ENCODE measurements at places on chromosomes 1 and 21.

- DNase-seq: no peak
Observed at GRCh38 chr1:22796642-22797041, 86.0 kb downstream of the EPHB2 start.

GRCh38 chr1:25724201-25724600 lies 75.8 kb upstream of the SELENON start:
- DNase-seq: no peak

DNA sequence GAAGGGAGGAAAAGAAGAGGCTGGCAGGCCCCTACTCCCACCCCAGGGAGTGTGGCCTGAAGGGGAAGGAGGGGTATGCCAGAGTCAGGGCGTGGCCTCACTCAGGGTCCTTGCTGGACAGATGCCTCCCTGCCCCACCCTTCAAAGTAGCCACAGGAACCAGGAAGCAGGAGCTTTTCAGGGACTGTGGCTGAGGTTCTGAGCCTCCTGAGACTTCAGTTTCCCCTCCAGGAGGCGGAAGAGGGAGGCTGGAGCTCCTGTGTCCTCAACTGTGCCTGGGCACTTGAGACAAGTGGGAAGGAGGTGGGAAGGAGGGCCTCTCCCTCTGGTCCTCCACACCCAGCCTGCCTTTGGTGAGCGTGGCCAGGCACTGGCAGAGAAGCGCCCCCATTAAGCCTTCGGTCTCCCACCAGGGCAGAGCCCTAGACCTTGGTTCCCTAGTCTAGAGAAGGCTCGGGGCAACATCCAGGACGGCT lies 5.3 kb downstream of the CELSR2 start:
- no peak for DNase-seq

DNA sequence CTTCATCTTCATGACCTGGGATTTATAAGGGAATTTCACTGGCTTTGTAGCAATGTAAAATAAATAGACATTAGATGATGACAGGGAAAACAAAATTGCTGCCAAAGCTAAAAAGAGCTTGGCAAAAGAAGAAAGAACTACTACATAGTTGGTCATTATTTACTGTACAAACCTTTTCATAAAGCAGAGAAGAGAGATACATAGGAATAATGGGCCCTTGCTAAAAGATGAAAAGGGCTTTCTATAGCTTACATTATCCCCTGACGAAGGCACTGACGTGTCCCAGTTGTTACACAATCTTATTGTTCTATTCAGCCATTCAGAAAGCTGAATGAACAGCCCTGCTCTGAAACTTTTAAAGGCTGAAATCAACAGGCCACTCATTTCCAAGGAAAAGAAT lies 57.1 kb downstream of the ZC3H11B start:
- no peak for DNase-seq

- DNase-seq: no peak
Observed at GRCh38 chr1:112992780-112993179, 36.8 kb upstream of the SLC16A1 start.

DNA sequence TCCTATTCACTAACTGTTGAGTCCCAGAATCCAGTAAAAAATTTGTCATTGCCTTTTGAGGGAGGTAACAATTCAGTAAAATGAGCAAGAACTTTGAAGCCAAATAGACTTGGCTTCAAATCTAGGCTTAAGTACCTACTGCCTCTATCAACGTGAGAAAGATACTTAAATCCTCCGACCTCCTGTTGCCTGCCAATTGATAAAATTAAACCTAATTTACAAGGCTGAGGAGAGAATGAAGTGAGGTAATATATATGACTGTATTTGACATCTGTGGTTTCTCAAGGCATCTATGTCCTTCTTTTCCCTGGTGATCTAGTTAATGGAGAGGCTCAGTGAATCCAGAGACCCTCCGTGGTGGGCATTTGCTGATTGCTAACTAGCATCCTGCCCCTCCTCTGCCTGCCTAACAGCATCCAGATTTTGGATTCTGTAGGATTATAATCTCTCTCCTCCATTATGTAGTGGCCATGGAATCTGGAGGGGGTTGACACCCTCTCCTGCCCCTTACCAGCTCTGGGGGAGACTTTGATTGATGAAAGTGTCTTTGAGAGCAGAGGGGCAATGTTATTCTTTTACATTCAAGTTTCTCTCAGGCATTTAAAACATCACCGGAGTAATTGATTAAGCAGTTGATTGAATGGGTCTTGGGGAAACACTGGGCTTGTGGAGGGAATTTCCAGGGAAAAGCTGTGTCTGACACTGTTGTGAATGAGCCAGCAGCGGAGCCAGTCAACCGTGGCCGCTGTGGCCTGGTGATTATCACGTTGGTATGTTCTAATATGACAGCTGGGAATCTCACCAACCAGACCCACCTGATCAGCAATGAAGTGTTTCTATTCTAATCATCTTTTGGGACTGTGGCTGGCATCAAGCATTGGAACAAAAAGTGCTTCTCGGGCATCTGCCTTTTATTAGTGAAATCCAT lies 140.7 kb upstream of the FAM78B start:
- no peak for DNase-seq

DNA sequence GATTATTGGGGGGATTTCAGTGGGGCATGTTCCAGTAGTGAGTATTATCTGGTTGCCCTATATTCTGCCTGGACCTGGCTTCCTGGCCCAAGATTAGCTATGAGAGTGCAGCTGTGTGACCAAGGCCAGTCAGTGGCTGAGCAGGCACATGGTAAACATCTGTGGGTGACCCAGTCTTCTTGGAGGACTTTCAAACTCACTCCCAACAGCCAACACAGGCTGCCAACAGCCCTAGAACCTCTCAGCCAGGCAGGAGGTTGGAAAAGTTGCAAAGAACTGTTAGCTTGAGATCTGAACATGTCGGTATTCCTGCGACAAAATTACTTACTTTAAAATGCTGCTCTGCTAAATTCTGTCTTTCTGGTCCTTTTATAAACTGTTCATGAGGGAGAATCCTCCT lies 192.4 kb downstream of the TGFBR3 start:
- DNase-seq: no peak

- DNase-seq: no peak
Observed at GRCh38 chr1:168304865-168305264, 24.2 kb downstream of the TBX19 start.

DNA sequence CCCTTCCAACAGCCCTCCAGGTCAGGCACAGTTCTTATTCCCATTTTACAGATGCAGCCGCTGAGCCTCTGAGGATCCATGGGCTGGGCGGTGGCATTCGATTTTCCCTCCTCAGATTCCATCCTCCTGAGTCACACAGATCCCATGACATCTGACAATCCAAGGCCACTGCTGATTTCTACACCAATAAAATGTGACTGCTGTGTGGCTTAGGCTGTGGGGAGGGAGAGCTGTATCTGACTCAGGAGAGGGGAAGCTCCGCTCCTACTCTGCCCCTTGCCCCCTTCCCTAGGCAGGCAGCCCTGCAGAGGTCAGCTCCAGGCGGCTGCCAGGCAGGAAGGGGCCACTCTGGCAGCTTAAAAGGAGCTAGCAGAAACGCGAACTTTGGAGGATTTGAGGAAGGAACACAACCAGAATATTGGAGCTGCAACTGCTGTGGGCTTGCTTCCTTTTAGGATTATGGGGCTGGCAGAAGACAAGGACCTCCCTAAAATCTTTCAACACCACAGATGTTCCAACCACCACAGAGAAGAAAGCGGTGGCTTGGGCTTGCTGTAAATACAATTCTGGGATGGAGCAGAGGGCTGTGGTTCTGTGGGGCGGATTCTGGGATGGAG lies 50.0 kb downstream of the MRPL37 start:
- no peak for DNase-seq

DNA sequence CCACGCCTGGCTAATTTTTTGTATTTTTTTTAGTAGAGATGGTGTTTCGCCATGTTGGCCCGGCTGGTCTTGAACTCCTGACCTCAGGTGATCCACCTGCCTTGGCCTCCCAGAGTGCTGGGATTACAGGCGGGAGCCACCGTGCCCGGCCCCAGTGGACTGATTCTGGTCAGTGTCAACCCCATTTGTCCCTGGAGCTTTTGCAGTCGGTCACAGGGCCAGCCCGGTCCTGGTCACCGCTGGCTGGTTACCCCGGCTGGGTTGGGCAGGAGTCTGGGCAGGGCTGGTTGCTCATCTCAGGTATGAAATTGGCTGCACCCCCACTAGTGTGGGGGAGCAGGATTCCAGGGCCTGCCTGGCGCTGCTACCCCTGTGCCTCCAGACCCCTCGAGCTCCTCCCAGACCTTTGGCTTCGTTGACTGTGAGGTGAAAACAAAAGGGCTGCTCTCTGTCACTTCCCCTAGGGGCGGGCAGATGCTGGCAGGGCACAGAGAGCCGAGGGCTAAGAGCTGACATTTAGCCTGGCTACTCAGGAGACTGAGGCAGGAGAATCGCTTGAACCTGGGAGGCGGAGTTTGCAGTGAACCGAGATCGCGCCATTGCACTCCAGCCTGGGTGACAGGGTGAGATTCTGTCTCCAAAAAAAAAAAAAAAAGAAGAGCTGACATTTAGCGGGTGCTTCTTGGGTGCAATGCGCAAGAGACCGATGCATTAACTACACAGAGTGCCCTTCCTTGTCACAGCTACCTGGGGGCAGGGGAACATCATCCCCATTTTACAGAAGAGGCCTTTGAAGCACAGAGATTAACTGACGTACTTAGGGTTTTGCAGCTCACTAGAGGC lies 10.6 kb downstream of the TNFRSF1B start:
- no peak for DNase-seq

DNA sequence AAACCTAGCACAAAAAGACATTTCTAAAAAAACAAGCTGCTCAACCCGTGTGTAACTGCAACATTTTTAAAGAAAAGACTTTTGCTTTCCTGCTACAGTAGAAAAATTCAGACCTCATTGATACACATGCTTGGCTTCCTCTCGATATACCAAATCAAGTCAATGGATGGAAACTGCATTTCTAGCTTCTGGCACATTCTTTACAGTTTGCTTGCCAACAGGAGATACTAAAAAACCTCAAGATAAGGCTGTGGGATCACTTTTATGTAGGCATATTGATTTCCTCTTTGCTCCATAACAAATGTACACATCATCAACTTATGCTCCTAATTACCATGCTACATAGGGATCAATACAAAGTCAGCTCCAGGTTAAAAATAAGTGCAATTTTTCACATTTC lies 178.4 kb downstream of the SIPA1L2 start:
- DNase-seq: no peak

DNA sequence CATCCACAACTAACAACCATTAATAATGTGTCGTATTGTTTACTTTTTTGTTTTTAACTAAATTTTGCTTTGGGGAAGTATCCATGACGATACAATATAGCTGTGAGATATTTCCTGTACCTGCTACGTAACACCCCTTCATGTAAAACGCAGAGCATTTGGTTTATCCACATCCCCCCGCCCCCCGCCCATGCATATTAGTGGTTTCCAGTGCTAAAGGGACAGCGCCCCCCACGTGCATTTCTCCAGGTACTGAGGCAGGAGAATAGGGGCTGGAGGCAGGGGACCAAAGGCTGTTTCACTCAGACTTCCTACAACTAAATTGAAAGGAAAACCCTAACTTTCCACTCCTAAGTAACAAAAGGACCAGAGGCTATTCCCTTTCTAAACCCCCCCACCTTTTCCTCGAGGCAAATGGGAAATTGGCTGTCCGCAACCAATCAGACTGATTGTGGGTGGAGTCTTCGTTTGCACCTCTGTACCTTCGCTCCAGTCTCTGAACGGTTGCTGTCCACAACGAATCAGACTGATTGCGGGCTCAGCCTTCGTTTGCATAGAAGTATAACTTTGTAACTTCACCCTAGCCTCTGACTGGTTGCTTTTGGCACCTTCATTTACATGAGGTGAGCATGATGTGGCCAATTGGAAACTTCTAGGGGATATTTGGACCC lies 12.2 kb upstream of the RIPK4 start:
- DNase-seq: no peak

- DNase-seq: no peak
Observed at GRCh38 chr1:59747420-59748024, 67.2 kb upstream of the HOOK1 start.

DNA sequence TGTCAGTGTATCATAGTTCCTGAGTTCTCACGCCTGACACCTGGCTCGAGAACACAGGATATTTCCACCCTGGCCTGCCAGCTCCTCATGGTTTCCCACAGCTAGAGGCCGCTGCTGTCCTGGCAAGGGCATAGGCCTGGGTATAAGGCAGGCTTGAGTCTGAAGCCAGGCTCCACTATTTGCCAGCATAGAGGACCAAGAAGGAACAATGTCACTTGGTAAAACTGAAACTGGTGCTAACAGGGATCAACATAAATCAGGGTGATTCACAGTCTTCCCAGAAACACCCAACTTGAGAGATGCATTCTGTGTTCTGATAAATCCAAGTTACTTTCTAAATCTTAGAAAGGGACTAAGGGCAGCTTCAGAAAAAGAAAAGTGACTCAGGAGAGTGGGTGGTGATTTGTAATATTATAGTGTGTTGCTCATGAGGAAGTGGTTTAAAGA lies 6.9 kb upstream of the S100A2 start:
- no peak for DNase-seq

DNA sequence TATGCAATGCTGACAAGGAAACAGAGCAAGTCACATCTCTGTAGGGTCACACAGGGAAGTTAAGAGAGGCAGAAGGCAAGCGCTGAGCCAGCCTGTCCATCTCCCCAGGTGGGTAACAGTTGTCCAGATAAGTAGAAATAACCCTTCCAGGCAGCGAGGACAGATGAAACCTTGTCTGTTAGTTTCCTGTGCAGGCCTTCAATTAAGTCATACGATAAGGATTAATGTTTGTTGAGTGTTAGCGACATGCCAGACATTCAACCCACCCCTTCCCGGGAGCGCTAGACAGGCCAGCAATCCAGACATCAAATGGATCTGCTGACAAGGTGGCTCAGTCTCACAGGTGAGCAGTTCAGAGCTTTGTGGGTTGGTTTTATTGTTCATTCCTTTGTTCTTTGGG lies 221.5 kb upstream of the FMN2 start:
- no peak for DNase-seq

DNA sequence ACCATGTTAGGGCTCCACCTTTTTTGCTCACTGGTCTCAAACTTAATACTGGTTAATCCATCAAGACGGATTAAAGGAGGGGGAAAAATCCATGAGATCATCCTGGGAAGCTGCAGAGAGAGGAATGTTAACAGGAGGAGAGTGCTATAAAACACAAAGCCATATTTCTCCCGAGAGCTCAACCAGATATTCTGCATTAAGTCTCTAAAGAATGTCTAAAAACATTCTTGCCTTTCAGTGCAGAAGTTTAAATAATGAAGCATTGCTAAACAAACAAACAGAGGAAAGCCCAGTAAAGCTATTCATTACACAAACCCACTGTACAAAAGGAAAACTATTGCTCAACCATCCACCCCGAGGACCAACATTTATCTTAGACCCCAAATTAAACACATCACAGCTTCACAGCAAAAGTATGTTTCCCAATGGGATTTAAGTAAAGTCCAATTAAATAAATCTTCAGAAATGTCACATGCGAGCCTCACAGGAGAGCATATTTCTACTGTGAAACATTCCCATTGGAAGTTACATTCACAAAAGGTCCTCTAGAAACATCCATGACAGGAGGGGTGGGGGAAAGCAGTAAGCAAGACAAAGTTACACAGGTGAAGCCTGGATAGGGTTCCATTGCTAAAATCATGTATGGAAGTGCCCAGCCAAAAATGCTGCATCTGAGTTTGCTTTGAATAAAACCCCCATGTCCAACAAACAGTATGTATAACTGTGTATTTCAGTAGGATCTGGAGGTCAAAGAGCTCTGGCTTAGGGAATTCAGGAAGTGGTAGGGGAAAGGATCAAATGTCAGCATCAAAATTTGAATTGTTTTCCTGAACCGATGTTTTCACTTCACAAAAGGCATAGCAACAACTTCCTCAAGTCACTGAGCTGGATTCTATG lies 23.3 kb downstream of the DUSP10 start:
- no peak for DNase-seq
